GM23248 (cell line): ENCODE measurements at places on chromosomes 2 and 18. TPM values are rescaled to one million over a fixed set of nuclear protein-coding genes. Genes with fewer than 3 reads are reported as not detected.
A peak's percentile ranks its signal among the peaks of the same experiment; 100 is the strongest.

GRCh38 chr2:36318547-36318946 lies 37.0 kb upstream of the CRIM1 start:
- DNase-seq: peak; percentile 35

- DNase-seq: peak; percentile 98
These were observed 50.2 kb upstream of the DTNA start for GRCh38 chr18:34659579-34660517.

DNA sequence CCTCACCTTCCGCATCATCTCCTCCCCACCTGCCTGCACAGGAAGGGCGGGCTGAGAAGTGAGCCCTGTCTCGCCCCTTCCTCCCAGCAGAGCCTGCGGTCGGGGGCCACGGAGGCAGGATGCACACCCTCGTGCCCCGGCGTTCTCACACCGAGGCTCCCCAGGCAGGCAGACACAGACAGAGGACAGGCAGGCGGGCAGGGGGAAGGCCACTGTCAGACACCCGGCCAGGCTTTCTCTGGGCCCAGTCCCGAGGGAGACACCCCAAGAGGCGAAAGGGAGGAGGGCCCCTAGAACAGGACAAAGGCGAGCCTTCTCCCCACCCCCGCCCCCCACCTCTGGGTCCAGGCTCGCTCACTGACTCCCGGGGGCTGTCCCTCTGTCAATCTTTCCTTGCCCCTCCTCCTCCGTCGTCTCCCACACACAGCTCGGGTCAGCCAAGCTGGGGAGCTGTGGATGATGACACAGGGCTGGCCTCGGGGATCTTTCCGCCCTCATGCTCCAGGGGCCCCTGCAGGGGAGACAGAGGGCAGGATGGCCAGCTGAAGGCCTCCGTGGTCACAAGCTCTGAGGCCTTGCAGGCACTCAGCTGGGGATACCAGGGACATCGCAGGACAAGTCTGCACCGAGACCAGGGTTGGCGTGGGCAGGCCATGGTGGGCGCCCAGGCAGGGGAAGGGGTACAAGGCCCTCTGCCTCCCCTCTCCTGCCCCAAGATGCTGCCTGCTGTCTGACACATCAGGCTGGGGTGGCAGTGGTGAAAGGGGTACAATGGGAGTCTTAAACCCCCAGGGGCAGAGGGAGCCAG lies 24.9 kb downstream of the BIN1 start:
- no peak for DNase-seq

GRCh38 chr2:202687276-202687675 lies 52.5 kb downstream of the FAM117B start:
- DNase-seq: no peak

DNA sequence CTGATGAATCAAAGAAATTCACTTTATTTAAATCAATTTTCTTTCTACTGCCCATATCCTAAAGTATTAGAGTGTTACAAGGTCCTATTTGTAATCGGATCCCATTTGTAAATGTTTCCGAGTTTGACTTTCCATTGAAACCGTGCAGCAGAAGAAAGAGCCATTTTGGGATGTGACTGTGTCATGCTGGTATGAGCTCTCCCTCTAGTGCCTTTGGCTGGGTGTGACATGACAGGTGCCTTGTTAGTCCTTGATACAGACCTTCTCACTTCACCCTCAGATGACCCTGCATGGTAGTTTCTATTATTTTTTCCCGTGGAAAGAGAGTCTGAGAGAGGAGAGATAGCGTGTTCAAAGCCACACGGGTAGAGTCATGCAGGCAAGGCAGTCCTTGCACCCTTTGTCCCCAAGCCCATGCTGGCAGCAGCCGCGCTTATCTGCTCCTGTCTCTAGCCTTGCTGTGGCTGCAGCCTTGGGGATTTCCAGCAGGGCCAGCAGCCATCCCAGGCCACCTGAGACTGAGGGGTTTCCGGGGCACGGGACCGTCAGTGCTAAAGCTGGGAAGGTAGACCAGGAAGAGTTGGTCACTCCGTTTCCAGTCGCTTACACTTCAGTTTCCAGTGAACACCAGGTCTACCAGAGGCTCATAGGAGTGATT lies 21.4 kb downstream of the CHMP1B start:
- DNase-seq: peak; percentile 40

- no peak for DNase-seq
These were observed 194.3 kb downstream of the LDLRAD4 start for GRCh38 chr18:13412901-13413300.

GRCh38 chr2:89849731-89850130 lies 1158.3 kb downstream of the RPIA start:
- DNase-seq: no peak

DNA sequence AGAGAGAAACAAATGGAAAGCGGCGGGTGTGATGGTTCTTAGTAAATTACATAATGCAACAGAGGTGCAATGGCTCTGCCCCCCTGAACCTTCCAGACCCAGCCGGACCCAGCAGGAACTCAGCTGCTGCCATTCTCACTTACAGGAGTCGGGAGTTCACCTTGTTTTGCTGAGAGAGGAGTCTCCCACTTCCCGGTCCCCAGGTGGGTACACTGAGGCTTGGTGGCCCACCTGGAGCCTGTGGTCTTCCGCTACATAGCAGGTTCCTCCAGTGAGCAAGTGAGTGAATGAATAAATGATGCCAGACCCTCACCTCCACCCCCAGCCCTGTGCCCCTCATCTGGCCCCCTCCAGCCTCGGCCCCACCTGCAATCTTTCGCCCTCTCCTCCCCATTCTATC lies 11.2 kb downstream of the BIN1 start:
- DNase-seq: no peak

- peak; percentile 70 for DNase-seq
These were observed 315.9 kb upstream of the THUMPD2 start for GRCh38 chr2:40095000-40095399.

GRCh38 chr2:50646226-50646625 lies 385.7 kb downstream of the NRXN1 start:
- no peak for DNase-seq

- no peak for DNase-seq
These were observed 37.4 kb upstream of the GPC1 start for GRCh38 chr2:240397924-240398645.

GRCh38 chr2:202425036-202425435 lies 48.9 kb downstream of the BMPR2 start:
- no peak for DNase-seq

- peak; percentile 23 for DNase-seq
These were observed 1075.4 kb upstream of the ZEB2 start for GRCh38 chr2:145595296-145595695.

DNA sequence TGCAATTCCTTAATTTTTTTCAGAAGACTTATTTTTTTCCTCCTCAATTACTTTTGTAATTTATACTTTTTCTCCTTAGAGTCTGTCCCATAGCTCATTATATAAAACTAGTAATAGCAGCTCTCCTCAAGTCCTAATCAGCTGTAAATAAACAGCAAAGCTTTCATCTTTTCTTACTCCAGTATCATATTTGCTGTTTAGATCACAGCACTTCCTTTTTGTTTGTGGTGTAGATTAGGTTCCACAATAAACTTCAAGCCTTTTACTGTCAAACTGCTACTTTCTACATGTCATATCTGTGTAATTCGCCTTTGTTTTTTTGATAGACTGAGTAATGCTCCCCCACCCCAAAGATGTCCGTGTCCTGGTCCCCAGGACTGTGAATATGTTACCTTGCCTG lies 25.5 kb downstream of the GCG start:
- no peak for DNase-seq

DNA sequence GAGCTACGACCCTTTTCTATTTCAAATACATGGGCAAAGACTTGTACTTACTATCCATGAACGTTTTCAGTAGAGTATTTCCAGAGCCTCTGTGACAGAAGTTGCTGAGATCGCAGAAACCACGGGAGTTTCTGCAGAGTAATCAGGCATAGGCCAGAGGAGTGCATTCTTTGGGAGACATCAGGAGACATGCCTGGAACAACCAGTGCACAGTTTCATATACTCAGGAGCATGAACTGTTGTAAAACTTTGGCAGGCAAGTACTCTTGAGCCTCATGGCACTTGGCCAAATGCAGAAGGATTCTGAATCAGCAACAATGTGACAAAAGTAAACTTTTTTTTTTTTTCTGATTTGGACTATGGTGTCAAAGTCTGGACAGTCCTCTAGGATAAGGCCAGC lies 307.1 kb downstream of the GRB14 start:
- DNase-seq: peak; percentile 21

GRCh38 chr2:104539649-104540048 lies 314.3 kb upstream of the POU3F3 start:
- DNase-seq: no peak

DNA sequence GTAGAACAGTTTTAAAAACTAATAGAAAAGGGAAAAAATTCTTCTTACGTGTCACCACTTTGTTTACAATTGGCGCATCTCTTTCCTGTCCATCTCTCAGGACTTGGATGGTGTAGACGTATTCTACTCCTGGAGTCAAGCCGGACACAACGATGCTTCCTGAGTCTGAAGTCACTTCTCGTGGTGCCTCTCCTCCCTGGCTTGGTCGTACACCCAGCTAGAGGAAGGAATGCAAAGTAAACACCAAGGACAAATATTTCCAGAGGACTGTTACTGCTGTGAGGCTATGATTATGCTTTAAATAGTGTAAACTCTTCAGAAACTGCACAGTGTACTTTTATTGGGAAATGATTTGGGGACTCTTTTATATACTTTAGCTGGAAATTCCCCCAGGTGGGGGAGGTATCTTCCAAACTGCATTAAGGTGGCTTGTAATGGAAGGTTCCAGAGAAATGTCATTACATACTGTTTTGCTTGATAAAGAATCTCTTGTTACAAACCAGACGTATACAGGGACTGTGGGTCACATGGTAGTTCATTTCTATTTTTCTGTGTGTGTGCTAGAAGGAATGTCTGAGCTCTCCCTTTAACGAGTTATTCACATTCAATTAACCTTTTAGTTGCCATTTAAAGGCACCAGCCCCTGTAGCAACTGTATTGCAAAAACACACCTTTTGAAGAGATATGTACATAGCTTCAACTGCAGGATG lies 38.1 kb downstream of the FN1 start:
- peak; percentile 60 for DNase-seq

GRCh38 chr18:11897781-11898180 lies 10.3 kb downstream of the MPPE1 start:
- no peak for DNase-seq

DNA sequence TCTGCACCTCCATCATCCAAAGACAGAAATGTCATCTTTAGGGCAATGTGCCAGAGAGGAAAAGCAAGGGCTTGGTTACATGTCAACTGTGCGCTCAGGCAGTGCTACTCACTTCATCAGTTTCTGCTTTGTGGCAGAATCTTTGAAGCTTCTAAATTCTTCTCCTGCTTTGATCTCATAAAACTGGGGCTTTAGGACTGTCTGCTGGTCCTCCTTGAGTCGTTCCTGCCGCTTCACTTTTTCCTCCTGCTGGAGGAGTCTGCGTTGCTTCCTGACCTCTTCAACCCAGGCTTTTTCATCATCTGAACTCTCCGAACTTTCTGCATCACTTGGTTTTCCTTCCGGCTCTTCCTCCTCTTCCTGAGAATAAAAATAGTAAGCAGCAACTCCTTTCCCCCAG lies 100.8 kb downstream of the NOL10 start:
- DNase-seq: no peak

- DNase-seq: no peak
These were observed 258.9 kb downstream of the METTL4 start for GRCh38 chr18:2312440-2312839.

DNA sequence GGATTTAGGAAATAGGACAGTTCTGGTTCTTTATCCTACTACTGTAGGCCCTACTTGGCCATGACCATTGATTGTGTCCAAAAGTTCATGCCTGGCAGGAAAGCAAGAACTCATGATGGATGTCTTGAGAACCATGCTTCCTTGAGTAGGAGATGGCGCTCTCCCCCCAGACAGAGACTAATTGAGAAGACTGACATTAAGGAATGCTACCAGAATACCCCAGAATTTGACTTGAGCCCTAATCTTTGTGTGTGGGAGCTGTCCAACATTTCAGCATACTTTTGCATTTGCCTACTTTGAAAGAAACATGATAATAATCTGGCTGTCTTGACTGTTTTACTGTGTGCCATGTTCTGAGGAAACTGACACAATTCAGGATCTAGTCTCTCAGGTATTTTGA lies 23.3 kb downstream of the MAPRE3 start:
- DNase-seq: no peak

GRCh38 chr2:95074663-95075439 lies 46.8 kb downstream of the MRPS5 start:
- no peak for DNase-seq

The TUBA4B gene
- not detected in 2 replicates for polyA plus RNA-seq

The SMAD7 gene
- polyA plus RNA-seq: 6.8 and 8.4 TPM in 2 replicates

The PRSS56 gene
- not detected in 2 replicates for polyA plus RNA-seq

The CDH2 gene
- 103 and 107 TPM in 2 replicates for polyA plus RNA-seq

The SCYGR3 gene
- not detected in 2 replicates for polyA plus RNA-seq

The DCDC2C gene
- polyA plus RNA-seq: not detected in 2 replicates

The CCDC68 gene
- polyA plus RNA-seq: 0.18 TPM in 1 of 2 replicates, not detected in the other

The HTRA2 gene
- polyA plus RNA-seq: 33.6 and 34.0 TPM in 2 replicates
